ENCODE measurements at places on chromosomes 6 and 20. TPM values are rescaled to one million over a fixed set of nuclear protein-coding genes. Genes with fewer than 3 reads are reported as not detected.

Gene LPA
- not detected for total RNA-seq

Gene GRM1
- not detected for total RNA-seq

Gene MYL9
- total RNA-seq, result 30.7 TPM

Gene BMP7
- not detected for total RNA-seq

Gene CLPSL2
- not detected for total RNA-seq

Gene ZSCAN23
- total RNA-seq, result 0.10 TPM

Gene ADGRF4
- not detected for total RNA-seq

Gene SMPDL3A
- 4.2 TPM for total RNA-seq

Gene FAM83D
- 51.6 TPM for total RNA-seq

Gene DIDO1
- total RNA-seq, result 31.6 TPM

Gene CD24
- not detected for total RNA-seq
